Naive thymus-derived CD8-positive, alpha-beta T cell (primary cell): ENCODE measurements at places on chromosomes 2 and 18.

DNA sequence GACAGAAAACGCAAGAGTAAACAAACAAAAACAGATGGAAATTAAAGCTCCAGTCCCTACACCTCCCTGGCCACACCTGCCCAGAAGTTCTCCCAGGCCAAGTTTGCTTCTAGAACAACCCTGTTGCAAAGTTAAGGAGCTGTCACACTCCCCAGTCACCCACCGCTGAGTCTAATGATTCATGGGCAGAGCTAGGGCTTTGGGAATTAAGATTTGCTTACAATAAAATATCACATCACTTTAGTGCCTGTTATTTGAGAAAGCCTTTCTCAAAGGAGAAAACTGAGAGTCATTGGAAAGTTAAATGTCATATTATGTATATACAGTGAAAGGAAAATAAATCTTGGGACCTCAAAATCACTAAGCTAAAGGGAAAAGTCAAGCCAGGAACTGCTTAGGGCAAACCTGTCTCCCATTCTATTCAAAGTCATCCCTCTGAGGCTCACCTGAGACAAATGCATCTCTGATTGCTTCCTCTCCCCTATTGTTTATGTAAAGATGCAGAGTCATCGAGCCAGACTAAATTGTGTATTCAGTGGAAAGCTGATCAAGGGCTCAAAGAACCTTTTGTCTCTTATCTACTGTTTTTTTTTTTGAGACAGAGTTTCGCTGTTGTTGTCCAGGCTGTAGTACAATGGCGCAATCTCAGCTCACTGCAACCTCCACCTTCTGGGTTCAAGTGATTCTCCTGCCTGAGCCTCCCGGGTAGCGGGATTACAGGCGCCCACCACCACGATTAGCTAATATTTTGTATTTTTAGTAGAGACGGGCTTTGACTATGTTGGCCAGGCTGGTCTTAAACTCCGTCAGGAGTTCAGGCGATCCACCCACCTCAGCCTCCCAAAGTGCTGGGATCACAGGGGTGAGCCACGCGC lies 2.8 kb downstream of the CRYGB start:
- DNase-seq, result no peak

GRCh38 chr2:61536572-61537276 lies 1.4 kb downstream of the XPO1 start:
- DNase-seq, result peak; percentile 86

DNA sequence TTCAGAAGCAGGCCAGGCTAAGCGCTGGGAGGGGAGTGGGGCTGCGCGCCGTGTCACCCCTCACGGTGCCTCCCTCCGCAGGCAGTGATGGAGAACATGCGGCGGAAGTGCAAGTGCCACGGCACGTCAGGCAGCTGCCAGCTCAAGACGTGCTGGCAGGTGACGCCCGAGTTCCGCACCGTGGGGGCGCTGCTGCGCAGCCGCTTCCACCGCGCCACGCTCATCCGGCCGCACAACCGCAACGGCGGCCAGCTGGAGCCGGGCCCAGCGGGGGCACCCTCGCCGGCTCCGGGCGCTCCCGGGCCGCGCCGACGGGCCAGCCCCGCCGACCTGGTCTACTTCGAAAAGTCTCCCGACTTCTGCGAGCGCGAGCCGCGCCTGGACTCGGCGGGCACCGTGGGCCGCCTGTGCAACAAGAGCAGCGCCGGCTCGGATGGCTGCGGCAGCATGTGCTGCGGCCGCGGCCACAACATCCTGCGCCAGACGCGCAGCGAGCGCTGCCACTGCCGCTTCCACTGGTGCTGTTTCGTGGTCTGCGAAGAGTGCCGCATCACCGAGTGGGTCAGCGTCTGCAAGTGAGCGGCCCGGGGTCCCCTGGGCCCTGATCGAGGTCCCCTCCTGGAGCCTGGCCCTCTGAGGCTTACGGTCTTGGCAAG lies 12.2 kb downstream of the WNT10A start:
- peak; percentile 84 for DNase-seq

GRCh38 chr2:98637401-98638147 lies 29.2 kb downstream of the UNC50 start:
- DNase-seq, result peak; percentile 50

DNA sequence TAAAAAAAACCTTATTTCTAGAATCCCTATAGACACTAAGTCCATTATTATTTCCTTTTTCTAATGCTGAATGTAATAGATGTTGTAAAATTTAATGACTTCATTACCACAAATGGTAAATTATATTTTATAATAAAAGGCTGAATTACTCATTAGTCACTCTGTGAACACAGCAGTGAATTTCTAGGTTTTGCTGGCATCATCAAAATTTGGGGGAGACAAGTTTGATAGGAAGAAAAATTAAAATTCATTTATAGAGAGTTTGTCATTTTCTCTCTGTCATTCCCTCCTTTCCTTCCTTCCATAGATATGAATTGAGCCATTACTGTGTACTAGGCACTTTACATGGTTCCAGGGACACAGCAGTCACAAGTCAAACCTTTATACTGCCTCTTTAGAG lies 340.9 kb downstream of the TRIB2 start:
- no peak for DNase-seq

GRCh38 chr2:171791361-171791760 lies 102.7 kb downstream of the SLC25A12 start:
- DNase-seq, result no peak
